ENCODE measurements at places on chromosomes 6 and 20. TPM values are rescaled to one million over a fixed set of nuclear protein-coding genes. Genes with fewer than 3 reads are reported as not detected.

DDO gene
- total RNA-seq: not detected

COL12A1 gene
- total RNA-seq: 2,753 TPM

NMBR gene
- total RNA-seq: not detected

SLC32A1 gene
- total RNA-seq: not detected

- no peak overlapping the region for H3K4me3 ChIP-seq
- no peak overlapping the region for H3K27ac ChIP-seq
- peaks cover 23% of the 10 kb centered on the region for H3K27me3 ChIP-seq
- no peak for DNase-seq
These were observed 25.7 kb downstream of the PPP1R16B start for GRCh38 chr20:38831049-38831691.

DNA sequence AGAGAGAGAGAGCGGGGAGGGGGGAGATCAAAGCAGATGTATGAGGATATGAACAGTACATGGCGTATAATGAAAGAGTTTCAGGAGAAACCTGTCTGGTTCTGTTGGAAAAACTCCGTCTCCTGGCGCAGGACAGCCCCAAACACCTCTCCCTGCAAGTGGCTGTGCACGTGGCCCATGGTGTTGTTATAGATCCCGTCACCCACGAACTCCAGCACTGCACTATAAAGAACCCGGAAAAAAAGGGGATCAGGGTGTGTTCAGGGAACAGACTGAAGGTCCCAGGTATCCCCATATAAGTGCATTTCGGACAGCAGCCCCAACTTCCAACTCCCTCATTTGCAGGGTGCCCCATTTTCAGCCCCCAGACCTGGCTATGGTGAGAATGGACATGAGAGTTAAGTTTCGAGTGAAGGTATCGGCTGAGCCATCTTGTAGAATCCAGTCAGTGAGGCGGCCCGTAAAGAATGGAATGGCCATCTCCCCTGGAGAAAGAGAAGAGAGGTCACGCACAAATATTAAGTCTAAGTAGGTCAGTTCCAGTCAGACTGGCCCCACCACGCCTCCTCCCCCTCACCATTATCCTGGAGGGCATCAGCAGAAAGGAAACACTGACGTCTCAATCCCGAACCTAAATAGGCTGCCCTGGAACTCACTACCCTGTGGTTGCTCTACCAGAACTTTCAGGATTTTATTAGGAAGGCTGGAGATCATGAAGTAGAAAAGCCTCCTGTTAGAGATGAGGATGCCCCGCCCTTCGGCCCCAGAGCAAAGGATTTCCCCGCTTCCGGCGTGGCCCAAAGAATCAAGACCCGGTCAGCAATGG lies 1.3 kb downstream of the TAP1 start:
- H3K27ac ChIP-seq: peak overlapping the region; percentile 95
- peak overlapping the region; percentile 95 for H3K4me3 ChIP-seq
- peaks cover 24% of the 10 kb centered on the region for H3K36me3 ChIP-seq
- H3K4me1 ChIP-seq: peaks cover 24% of the 10 kb centered on the region
- no peak for DNase-seq

DNA sequence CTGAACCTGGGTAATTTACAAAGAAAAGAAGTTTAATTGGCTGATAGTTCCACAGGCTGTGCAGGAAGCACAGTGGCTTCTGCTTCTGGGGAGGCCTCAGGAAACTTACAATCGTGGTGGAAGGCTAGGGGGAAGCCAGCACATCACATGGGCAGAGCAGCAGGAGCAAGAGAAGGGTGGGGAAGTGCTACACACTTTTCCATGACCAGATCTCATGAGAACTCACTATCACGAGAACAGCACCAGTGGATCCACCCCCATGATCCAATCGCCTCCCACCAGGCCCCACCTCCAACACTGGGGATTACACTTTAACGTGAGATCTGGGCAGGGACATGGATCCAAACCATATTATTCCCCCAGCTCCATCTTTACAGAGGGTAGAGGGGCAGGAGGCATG lies 166.4 kb downstream of the NFATC2 start:
- peaks cover 18% of the 10 kb centered on the region for H3K4me1 ChIP-seq
- no peak for DNase-seq
- H3K27me3 ChIP-seq: no peaks in the 10 kb centered on the region
- H3K27ac ChIP-seq: no peak overlapping the region
- peaks cover under 1% of the 10 kb centered on the region for H3K36me3 ChIP-seq

DNA sequence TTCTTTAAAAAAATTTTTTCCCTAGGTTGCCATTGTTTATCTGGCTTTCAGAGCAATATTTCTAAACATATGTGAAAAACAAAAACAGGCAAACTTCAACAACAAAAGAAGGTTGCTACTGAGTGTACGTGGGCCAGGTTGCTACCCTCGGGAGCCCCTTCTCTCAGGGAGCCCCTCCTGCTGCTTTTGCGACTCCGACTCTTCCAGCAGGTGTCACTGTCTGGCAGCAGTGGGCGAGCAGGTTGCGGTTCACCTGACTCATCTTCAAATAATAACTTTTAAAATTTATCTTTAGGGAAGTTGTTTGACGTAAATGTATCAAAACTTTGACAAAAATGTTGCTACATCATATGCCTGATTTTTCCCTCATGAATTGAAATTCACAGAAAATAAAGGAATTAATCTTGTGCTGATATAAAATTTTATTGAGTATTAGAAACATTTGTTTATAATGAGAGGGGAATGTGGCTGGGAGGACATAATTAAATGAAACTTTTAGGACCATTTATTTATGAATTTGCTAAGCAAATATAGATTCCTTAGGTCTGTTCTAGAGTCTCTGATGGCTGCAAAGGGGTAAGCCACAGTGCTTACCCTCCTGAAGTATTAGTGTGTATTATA lies 138.8 kb downstream of the HIVEP1 start:
- DNase-seq: no peak
- peaks cover 9% of the 10 kb centered on the region for H3K36me3 ChIP-seq
- no peak overlapping the region for H3K4me3 ChIP-seq
- no peaks in the 10 kb centered on the region for H3K27me3 ChIP-seq
- H3K4me1 ChIP-seq: peaks cover 32% of the 10 kb centered on the region

DNA sequence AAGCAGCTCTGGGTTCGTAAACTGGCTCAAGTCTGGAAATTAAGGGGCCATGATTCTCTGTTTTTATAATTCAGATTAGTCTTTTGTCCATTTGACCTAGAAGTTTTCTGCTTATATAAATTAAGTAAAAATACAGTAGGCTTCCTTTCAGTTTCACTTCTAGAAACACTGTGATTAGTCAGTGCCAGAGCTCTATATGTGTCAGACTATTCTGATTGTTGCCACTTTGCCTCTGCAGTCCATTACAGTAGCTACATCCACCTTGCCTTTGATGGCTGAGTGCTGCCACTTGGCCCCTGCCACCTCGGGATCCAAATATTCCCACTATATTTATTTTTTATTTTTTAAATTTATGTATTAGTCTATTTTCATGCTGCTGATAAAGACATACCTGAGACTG lies 7.9 kb downstream of the ZC2HC1B start:
- no peak overlapping the region for H3K4me3 ChIP-seq
- peaks cover 10% of the 10 kb centered on the region for H3K36me3 ChIP-seq
- no peaks in the 10 kb centered on the region for H3K27me3 ChIP-seq
- no peaks in the 10 kb centered on the region for H3K4me1 ChIP-seq

GRCh38 chr6:135753196-135753595 lies 98.3 kb upstream of the PDE7B start:
- no peaks in the 10 kb centered on the region for H3K36me3 ChIP-seq
- H3K4me1 ChIP-seq: no peaks in the 10 kb centered on the region
- no peak overlapping the region for H3K27ac ChIP-seq

DNA sequence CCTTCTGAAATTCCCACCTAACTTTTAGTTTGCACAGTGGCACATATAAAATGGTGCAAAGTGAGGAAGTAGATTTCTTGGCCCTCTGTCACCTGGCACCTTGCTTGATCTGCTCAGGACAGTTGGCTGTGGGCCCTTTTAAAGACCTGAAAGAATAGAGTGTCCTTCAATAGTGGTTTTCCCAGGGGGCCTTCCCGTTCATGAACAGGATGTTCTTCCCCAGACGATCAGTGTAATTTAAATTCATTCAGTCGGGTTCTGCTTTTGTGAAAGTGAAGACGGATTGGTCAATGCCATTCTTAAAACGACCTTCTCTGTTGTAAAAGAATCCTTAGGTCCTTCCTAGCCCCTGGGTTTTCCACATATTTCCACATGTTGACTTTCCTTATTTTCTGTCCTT lies 178.5 kb downstream of the SASH1 start:
- H3K4me1 ChIP-seq: peaks cover 69% of the 10 kb centered on the region
- DNase-seq: no peak
- peaks cover 26% of the 10 kb centered on the region for H3K36me3 ChIP-seq
- no peak overlapping the region for H3K4me3 ChIP-seq
- H3K27me3 ChIP-seq: no peaks in the 10 kb centered on the region

DNA sequence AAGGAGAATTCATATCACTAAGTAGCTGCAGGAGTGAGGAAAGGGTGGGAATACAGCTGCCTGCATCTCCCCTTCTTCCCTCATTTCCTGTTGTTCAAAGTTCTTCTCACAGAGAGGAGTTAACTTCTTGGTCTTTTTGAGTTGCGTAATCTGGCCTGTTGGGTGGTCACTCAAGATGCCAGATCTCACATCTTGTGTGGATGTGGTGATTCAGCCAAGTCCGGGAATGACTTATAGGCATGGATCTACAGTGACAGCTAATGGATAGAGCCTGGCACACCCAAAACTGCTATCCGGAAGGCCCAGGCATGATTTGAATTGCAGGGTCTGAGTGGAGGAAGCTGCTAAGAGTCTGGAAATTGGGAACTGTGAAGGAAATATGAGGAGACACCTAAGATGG lies 100.2 kb upstream of the SLC35B3 start:
- no peak for DNase-seq
- no peaks in the 10 kb centered on the region for H3K36me3 ChIP-seq
- H3K4me3 ChIP-seq: no peak overlapping the region
- H3K27me3 ChIP-seq: no peaks in the 10 kb centered on the region
- peaks cover 10% of the 10 kb centered on the region for H3K4me1 ChIP-seq
- no peak overlapping the region for H3K27ac ChIP-seq

DNA sequence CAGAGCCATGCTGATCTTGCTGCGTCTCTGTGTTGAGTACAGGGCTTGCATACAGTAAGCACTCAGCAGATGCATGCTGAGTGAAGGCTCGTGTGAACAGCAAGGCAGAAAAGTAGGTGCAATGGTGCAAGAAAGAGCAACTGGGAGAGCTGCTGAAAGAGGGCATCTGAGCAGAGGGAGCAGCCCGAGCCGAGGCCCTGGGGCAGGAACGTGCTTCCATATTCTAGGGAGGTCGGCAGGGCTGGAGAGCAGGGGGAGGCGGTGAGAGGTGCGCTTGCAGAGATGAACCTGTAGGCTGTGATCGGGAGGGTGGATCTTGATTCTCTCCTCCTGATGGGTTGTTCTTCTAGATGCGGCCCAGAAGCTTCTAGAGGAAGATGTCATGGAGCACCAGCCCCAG lies 26.4 kb upstream of the STX16 start:
- H3K27ac ChIP-seq: peak overlapping the region; percentile 6
- no peak for DNase-seq
- H3K36me3 ChIP-seq: peaks cover 2% of the 10 kb centered on the region
- no peak overlapping the region for H3K4me3 ChIP-seq

DNA sequence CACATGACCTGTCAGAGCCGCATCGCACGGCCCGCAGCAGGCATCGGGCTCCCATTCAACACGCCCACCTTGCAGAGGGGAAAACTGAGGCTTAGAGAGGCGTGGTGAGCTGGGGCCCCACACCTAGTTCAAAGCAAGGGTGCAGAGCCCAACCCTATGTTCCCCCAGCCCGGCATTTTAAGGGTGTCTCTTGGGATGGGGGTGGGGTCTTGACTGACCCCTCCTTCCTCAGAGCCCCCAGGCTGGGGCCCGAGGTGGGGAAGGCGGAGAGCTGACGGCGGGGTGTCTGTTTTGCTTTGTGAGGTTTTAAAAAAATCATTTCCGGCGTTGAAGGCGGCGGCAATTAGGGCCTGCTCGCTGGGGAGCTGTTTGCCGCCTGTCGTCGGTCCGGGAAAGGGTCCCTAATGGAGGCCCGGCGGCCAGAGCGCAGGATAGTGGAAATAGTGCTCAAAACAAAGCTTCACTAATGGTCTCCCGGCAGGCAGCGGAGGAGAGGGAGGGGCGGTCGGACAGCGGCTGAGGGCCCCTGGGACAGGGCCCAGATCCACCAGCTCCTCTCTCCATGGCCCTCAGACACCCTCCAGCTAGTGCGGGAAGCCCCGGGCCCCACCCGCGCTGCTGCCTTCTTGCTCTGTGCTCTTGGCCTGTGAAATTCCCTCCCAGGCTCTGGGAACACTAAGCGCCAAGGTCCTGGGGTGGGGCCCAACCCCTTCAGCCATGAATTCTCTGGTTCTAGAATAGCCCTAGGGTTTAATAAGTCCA lies 11.9 kb downstream of the VSTM2L start:
- peak overlapping the region; percentile 65 for H3K4me3 ChIP-seq
- no peak for DNase-seq
- H3K4me1 ChIP-seq: peaks cover 51% of the 10 kb centered on the region
- H3K27me3 ChIP-seq: no peaks in the 10 kb centered on the region
- no peaks in the 10 kb centered on the region for H3K36me3 ChIP-seq

DNA sequence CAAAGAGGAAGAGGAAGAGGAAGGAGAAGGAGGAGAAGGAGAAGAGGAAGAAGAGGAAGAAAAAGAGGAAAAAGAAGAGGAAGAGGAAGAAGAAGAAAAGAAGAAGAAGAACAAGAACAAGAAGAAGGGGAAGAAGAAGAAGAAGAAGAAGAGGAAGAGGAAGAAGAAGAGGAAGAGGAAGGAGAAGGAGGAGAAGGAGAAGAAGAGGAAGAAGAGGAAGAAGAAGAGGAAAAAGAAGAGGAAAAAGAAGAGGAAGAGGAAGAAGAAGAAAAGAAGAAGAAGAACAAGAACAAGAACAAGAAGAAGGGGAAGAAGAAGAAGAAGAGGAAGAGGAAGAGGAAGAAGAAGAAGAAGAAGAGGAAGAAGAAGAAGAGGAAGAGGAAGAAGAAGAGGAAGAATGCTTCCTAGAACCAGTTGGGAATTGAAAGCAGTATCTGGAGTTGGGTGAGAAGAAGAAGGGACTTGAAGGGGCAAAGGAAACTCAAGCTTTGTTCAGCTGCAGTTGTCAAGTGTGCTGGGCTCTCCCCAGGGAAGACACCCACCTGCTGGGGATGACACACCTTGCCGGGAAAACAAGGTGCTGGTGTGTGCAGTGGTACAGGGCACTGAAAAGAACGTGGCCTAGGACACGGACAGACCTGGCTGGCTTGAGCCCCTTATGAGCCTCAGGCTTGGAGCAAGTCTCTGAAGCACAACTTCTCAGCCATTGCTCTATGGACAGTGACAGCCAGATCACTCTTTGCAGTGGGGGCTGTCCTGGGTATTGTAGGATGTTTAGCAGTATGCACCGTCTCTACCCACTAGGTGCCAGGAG lies 30.1 kb upstream of the ARFGEF2 start:
- no peak overlapping the region for H3K27ac ChIP-seq
- H3K36me3 ChIP-seq: peaks cover 1% of the 10 kb centered on the region
- no peak for DNase-seq

DNA sequence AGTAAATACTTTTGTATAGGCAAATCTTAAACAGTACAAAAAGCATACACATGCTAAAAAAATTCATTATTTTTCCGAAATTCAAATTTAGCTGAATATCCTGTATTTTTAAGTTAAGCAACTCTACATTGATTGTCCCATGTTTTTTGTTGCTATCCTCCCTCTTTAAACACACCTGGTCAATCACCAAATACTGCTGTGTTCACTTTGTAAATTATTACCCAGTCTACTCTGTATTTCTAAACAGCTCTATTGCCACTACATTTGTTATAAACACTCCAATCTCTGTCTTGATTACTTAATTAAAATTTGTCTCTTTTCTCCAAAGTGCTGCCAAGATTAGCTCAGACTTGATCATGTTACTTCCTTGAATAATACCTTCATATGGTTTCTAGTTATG lies 466.5 kb upstream of the GJE1 start:
- H3K27me3 ChIP-seq: no peaks in the 10 kb centered on the region
- peaks cover 9% of the 10 kb centered on the region for H3K4me1 ChIP-seq
- peaks cover 2% of the 10 kb centered on the region for H3K36me3 ChIP-seq
- H3K4me3 ChIP-seq: no peak overlapping the region

GRCh38 chr6:33208091-33208967 lies at the start of gene RING1:
RING1 (plus strand) TSS chr6:33208500; CDS start chr6:33208823, 323 bp downstream.
- H3K27ac ChIP-seq: peak within 1 kb of the TSS; percentile 98
- H3K36me3 ChIP-seq: peaks cover 13% of the 10 kb centered on the region
- H3K27me3 ChIP-seq: no peaks in the 10 kb centered on the region
- H3K4me3 ChIP-seq: peak within 1 kb of the TSS; percentile 96
- no peak for DNase-seq
